ENCODE measurements at places on chromosomes 3 and 15.

GRCh38 chr3:5110337-5110736 lies 11.8 kb upstream of the ARL8B start:
- no peak for DNase-seq

DNA sequence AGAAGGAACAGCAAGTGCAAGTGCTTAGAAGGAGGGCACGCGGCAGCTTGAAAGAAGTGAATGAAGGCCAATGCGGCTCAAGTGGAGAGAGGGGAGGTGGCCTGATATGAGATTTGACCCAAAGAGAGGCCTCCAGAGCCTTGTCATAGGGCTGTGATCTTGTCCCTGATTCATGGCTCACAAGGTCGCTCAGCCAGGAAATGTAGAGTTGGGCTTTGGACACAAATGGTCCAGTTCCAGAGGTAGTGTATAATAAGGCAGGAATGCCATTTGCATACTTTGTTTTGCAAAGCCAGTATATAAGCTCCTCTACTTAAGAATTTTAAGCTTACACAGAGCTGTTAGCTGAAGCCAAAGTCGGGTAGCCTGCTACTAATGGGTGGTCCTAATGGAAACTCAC lies 33.7 kb downstream of the HGD start:
- DNase-seq: no peak

DNA sequence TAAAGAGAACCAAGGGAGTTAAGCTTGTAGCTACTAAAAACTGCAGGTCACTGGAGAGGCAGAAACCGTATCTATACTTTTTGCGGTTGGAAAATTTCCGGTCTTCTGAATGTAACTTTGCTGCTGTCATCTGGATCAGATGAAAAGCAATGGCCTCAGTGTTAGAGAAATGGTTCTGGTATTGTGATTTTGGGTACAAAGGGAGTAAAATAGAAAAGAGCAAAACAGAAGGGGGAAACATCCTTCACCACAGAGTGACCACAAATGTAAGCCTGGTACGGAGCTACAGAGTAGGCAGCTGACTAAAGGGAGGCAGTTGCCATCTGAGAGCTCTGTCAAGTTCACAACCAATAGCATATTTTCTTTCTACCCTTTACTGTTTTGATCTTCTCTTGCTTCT lies 5.6 kb downstream of the CD96 start:
- no peak for DNase-seq

- no peak for DNase-seq
These were observed 77.1 kb downstream of the BFSP2 start for GRCh38 chr3:133476971-133477375.

DNA sequence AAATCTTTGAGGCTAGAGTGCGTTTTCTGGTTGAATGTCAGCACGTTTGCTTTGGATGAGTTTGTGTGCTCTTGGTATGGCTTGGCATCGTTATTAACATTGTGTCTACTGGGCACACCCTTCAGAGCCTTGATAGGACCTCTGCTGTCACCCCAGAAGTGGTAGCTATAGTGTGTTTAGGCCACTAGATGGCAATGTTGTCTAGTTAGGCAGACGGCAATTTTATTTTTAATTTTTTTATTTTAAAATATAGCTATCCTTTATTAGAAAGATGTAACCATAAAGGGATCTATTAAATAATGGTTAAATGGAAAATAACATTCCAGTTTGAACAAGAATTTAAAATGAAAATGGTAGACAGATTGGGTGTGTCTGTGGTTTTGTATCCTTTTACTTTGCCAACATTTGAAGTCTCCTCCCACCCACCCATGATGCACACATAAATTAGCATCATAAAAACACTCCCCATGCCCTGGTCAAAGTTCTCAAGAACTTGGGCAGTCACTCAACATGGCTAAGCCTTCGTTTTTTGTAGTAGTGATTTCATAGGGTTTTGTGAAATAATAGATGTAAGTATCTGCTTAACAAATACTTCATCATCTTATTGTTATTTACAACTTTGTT lies 200.7 kb downstream of the KCNH8 start:
- DNase-seq: peak; percentile 6
